AML-193 (cell line): ENCODE measurements at places on chromosomes 2 and 18.

- no peak for DNase-seq
Observed at GRCh38 chr2:71831193-71831577, 316.5 kb downstream of the CYP26B1 start.

DNA sequence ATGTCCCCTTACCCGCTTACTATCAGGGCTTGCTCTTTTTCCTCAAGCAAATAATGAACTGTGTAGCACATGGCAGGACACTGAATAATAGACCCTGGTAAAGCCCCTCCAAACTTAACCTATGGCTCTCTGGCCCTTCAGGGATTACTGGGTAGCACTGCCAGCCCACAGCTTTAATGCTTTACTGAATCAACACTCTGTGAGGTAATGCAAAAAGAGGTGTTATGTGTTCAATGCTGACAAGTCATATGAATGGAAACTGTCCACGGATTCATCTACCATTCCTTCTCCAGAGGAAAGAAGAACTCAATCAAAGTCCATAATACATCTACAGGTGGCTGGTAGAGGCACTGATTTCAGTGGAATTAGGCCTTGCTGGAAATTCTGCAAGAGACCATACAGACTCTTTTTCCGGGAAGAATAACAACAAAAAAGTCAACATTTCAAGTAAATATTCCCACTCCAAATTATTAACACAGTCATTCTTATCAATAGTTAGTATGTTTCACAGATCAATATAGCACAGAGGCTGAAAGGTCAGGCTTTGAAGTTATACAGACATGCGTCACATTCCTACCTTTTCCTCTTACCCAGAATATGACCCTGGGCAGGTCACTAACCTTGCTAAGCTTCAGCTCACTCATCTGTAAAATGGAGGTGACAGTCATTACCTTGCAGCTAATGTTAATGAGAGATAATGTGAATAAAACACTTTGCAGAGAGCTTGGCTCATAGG lies 13.8 kb upstream of the MYOM1 start:
- no peak for DNase-seq

DNA sequence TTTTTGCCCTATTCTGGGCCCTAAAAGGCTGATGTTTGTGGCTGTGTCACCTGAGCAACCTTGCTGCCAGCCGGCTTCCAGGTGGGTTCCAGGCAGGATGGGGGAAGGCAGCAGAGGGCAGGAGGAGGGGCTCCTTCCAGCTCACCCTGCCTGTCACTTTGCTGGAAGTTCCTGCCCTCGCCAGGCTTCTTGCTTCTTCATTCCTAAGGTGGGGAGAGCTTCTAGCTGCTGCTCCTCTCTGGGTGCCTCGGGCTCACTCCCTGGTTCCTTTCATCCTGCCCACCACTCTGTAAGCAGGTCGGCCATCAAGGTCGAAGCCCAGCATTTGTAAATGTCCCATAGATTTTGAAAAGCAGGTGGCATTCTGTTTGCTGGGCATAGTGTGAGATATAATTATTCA lies 249.4 kb upstream of the HS6ST1 start:
- DNase-seq = no peak

- no peak for DNase-seq
Observed at GRCh38 chr2:120606931-120607330, 128.7 kb upstream of the GLI2 start.

DNA sequence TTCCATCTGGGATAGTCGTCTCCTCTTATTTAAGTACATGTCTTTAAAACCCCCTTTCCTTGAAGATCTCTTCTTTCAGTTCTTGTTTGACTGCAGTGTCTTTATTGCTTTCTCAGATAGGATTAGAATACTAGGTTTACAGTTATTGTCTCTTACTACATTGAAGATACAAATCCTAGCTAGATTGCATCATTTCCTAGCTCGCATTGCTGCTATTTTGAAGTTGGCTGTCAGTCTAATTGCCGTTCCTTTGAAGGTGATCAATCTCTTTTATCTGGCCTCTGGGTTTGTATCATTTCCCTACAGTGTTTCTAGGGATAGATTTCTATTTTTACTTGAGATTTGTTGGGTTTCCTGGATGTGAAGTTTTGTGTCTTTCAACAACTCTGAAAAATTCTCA lies 20.9 kb downstream of the ARMC9 start:
- no peak for DNase-seq

DNA sequence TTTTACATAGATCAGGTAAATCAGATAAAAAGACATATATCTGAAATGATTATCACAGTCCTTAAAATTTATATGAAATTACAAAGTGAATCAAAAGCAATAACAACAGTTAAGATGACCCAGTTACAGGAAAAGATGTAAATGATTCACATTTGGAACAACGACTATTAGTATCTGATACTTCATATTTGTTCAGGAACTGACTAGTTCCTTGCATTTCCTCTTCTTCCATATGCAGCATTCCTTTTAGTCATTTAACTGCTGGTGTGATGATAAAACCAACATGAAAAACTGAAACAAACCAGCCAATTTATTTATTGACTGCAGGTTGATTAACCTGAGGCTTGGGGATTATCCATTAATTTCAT lies 75.2 kb downstream of the RBMS1 start:
- DNase-seq = no peak

- no peak for DNase-seq
Observed at GRCh38 chr2:168929031-168929430, 27.9 kb downstream of the G6PC2 start.

GRCh38 chr2:68225119-68225632 lies 27.2 kb downstream of the PPP3R1 start:
- DNase-seq = peak; percentile 48

- no peak for DNase-seq
Observed at GRCh38 chr2:70467237-70467636, 86.4 kb downstream of the TGFA start.

DNA sequence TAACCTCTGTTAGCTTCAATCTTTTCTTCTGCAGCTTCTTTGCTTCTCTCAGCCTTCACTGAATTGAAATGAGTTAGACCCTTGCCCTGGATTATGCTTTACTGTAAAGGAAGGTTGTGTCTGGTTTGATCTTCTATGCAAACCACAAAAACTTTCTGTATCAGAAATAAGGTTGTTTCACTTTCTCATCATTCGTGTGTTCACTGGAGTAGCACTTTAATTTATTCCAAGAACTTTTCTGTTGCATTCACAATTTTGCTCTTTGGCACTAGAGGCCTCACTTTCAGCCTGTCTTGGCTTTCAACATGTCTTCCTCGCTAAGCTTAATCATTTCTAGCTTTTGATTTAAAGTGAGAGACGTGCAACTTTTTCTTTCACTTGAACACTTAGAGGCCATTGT lies 365.3 kb downstream of the TDRD15 start:
- DNase-seq = no peak

GRCh38 chr2:166365239-166365638 lies 10.5 kb downstream of the SCN9A start:
- no peak for DNase-seq

DNA sequence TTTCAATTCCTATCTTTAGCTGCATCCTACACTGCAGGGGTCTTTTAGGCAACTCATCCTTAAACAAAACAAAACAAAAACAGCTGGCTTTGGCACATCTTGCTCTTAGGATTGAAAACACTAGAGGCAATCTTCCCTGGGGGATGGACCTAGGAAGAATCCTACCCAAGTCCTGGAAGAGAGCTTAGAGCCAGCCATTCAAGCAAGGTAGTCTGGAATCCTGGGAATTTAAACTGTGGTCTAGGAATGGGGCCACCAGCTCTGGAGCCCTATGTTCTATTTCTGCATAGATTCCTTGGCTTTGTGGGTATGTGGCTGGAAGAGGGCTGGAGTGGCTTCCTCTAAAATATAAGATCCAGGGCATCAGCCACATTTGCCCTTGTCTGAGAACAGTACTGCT lies 27.7 kb downstream of the MYL1 start:
- DNase-seq = no peak

- DNase-seq = no peak
Observed at GRCh38 chr18:28584731-28585130, 407.8 kb upstream of the CDH2 start.

DNA sequence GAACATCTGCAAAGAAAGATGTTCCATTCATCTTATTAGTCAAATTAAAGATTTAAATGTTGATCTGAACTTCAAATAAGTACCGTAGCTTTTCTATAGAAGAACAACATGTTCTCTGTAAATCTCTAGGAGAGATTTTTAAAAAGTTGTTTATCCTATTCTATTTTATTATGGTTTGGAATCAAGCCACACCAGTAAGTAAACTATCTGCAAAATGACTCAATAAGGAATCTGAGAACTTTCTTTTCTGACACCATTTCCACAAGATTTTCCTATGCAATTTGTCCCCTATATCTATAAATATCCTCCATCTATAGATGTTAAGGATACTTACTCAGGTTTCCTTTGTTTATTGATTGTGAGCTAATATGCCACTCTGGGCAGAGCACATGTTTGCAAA lies 736.6 kb downstream of the CBLN2 start:
- DNase-seq = no peak

GRCh38 chr2:218876562-218877219 lies 4.0 kb upstream of the WNT10A start:
- peak; percentile 41 for DNase-seq

GRCh38 chr2:119175517-119175916 lies 17.0 kb upstream of the C1QL2 start:
- DNase-seq = no peak

DNA sequence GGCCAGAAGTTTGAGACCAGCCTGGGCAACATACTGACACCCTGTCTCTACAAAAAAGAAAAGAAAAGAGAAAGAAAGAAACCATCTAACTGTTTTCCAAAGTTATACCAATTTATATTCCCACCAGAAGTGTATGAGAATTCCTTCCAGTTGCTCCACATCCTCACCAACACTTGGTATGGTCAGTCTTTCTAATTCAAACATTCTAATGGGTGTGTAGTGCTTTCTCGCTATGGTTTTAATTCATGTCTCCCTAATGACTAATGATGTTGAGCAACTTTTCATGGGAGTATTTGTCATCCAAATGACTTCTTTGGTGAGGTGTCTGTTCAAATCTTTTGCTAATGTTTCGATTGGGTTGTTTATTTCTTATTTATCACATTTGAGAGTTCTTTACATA lies 10.5 kb upstream of the B3GNT7 start:
- no peak for DNase-seq

GRCh38 chr2:160977376-160977775 lies 182.9 kb upstream of the TANK start:
- DNase-seq = no peak

GRCh38 chr2:2834516-2835254 lies 503.6 kb upstream of the MYT1L start:
- DNase-seq = no peak

GRCh38 chr2:15973481-15974401 lies 33.4 kb downstream of the MYCN start:
- no peak for DNase-seq

GRCh38 chr2:239177325-239177724 lies 223.5 kb downstream of the HDAC4 start:
- DNase-seq = no peak

- DNase-seq = no peak
Observed at GRCh38 chr18:10036479-10036878, 122.7 kb downstream of the VAPA start.

DNA sequence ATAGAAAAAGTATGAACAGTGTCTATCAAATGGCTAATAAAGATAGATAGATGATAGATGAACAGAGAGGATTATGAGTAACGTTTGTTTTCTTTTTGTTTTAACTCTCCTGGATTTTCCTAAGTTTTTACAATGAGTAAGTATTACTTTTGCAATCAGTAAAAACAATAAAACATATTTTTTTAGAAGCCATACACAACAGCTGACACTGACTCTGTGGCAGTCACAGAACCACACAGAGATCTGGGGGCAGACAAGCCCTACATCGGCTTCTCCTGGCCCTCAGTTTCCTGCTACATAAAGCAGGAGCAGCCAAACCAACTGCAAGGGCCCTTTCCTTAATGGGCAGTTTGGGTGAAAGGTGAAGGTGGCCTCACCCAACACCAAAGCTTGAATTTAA lies 63.6 kb downstream of the ANTXR1 start:
- DNase-seq = no peak

GRCh38 chr2:239609162-239609561 lies 208.3 kb upstream of the HDAC4 start:
- DNase-seq = no peak

GRCh38 chr2:74077636-74078035 lies 70.1 kb downstream of the BOLA3 start:
- DNase-seq = no peak

GRCh38 chr18:37729716-37730115 lies 164.1 kb upstream of the CELF4 start:
- DNase-seq = no peak

GRCh38 chr18:80203249-80203648 lies 44.1 kb downstream of the PARD6G start:
- DNase-seq = no peak

- DNase-seq = no peak
Observed at GRCh38 chr18:44764863-44765262, 84.2 kb downstream of the SETBP1 start.

DNA sequence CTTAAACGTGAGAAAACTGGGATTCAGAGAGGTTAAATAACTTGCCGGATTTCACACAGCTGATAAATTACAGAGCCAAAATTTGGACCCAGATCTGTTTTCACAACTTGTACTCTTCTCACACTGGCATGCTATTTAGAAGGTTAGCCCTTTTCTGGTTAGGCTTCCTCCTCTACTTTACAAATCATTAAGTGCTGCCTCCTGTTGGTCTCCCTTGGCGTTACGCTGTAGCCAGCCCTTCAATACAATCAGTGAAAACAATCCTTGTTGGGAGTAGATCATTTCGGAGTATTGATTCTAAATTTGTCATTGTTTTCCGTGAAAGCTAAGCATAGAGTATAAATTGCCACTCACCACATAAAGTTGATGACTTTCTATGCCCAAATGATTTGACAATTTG lies 153.5 kb downstream of the ARHGAP15 start:
- no peak for DNase-seq

DNA sequence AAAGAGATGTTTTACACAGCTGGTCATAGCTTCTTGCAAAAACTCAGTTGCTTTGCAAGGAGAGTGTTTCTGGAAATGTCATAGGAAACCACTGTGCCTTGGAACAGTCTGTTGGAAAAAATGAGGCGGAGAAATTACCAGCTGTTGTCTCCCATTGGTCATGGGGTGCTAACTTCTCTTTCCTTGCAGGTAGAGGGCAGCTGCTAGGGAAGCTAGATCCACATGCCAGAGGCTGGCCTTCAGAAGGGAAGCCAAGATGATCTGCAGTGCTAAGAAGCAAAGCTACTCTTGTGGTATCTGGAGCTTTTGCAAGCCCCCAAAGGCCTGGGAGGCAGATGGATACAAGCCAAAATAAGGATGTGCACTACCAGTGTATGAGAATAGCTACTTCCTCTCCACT lies 34.8 kb upstream of the LAMA1 start:
- no peak for DNase-seq

DNA sequence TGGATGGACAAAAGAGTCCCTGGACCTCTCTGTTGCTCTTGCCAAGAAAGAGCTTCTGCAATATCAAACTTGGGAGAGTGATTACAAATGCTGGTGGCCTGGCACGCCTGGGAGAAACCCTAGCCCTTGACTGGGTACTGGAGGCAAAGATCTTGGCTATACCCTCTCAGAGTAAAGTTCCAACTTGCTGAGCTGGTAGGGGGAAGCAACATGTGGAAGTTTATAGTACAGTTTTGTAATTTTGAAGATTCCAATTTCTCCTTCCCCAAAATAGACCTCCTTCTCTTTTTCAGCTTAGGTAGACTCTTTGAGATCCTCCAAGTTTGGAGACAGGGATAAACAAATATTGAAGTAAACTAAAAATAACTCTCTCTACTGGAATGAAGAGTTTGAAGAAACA lies 645.3 kb downstream of the NR4A2 start:
- no peak for DNase-seq
